ENCODE measurements at places on chromosomes 4 and X.

GRCh38 chr4:172813359-172813923, 355.2 kb upstream of the GALNT7 start:
- DNase-seq = no peak

DNA sequence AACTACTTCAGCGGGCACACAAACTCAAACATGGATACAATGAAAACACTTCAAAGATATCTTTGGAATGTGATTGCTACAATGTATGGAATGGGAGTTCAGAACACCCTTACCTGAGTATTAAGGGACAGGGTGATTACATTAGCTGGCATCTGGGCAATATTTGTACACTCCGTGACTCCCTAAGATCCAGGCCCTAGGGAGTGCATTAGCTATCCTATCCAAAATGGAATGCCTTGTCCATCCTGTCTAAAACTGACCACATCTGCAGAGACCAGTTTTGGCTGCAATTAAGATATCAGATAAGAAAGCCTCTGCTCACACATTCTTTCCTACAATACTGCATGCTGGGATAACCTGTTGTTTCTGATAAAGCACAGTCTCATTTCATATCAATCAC, 176.6 kb upstream of the EMCN start:
- DNase-seq = no peak

DNA sequence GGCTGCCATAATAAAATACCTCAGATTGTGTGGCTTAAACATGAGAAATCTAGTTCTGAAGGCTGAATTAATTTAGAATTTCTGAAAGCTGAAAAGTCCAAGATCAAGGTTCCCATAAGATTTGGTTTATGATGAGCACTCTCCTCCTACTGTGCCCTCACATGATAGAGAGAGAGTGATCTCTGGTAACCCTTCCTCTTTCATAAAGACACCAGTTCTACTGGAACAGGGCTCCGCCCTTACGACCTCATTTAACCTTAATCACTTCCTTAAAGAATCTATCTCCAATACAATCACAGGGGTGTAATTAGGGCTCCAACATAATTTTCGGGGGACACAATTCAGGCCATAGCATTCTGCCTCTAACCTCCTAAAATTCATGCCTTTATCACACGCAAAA, 194.0 kb upstream of the MAB21L2 start:
- DNase-seq = no peak

DNA sequence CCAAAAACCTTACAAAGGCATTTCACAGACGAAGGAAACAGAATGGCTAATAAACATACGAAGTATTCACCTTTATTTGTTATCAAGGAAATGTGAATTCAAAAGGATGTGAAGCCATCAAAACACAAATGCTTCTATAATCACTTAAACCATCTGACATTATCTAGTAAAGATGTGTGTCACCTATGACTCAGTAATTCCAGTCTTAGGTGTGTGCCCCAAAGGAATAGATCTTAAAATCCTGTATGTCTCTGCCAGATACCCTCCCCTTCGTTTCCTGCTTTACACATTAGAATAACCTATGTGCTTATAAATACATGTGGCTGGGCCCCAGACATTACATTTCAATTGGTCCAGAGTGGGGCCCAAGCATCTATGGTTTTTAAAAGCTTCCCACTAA, 41.8 kb upstream of the CEP135 start:
- DNase-seq = no peak

GRCh38 chr4:159062381-159062780, 40.5 kb upstream of the RAPGEF2 start:
- no peak for DNase-seq

- DNase-seq = no peak
Measured at GRCh38 chr4:174669270-174669669, 147.0 kb upstream of the HPGD start.

GRCh38 chr4:14100349-14100748, 472.8 kb upstream of the BOD1L1 start:
- no peak for DNase-seq

GRCh38 chr4:140243278-140243753, 89.3 kb upstream of the MAML3 start:
- DNase-seq = no peak

GRCh38 chr4:110310795-110311194, 112.4 kb upstream of the ELOVL6 start:
- DNase-seq = no peak

GRCh38 chr4:7025040-7025602, 18.1 kb upstream of the TADA2B start:
- no peak for DNase-seq

DNA sequence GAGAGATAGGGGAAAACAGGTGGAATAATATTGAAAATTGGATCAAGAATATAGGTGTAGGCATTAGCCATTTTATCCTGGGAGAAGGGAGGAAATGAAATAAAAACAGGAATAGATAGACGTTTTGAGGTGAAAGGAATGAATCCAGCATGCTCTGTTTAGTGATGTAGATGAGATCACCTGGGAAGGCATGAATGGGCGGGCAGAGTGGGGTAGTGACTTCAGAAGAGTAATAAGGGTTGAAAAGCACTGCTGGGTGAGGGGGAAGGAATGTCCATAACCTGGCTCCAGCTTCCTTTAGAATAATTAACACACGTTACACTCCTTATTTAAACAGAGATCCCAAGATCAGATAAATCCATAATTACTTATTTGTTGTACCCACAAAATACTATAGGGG, 191.1 kb upstream of the ANXA3 start:
- no peak for DNase-seq

- DNase-seq = no peak
Measured at GRCh38 chr4:89562746-89563145, 255.1 kb upstream of the GPRIN3 start.

DNA sequence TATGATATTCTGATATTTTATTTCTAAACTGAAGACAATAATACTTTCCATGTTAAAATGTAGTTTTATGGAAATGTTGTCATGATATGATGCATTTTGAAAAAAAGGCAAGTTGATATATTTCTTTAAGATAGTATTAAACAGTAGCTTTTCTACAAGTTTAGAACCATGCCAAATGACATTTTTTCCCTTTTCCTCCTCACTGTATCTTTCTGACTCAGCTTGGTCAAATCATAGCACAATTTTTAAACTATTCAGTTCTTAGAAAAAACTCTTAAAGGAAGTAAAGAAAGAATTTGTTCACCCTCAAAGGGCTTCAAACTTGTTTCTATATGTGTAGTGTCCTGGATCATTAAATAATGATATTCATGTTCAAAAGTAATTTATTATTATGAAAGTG, 46.0 kb upstream of the GUCY1A1 start:
- no peak for DNase-seq

DNA sequence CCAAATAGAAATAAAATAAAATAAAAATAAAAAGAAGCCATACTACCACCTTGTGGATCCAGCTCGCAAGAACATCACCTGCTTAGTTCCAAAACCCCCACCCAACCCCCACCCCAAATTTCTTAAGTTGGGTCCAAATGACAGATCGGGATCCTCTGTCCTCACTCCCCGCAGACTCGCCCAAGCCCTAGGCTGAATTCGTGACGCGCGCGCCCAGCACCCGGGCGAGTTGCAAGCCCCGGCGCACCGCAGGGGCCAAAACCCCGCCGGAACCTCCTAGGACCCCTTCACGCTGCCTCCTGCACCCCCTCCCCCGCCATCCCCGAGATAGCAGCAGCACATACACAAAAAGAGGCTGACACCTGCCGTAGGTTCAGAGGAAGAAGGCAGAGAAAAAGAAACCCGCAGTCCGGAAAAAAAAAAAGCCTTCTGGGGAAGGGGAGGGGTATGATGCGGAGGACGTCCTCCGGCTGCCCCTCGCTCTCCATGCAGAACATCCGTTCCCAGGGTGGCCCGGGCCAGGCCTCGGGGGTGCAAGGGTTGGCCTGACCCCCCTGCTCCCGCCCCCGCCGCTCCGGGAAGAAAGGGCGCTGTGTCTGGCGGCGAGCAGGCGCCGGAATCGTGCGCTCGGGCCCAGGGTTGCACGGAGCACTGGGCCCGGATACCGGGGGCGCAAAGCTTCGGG, 2.6 kb downstream of the NLGN4X start:
- no peak for DNase-seq

GRCh38 chr4:146049802-146050201, 111.2 kb upstream of the ZNF827 start:
- DNase-seq = no peak

DNA sequence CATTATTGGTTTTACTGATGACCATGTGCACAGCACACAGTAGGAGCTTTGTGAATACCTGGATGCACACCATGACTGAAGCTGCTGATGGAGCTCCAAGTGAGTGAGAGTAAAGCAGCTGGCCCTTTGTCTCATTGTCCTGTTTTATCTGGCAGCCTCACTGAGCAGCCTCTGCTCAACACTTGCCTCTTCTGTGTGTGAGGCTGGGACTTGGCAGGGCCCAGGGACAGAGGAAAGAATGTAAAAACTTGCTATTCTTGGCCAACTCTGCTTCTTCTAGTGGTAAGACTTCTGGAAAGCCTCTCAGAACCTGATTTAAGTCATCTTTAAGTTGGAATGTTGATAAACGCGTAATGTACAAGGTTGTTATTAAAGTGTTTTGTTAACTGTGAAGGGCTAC, 61.4 kb downstream of the BEX1 start:
- no peak for DNase-seq
